ENCODE measurements at places on chromosomes 4 and X. TPM values are rescaled to one million over a fixed set of nuclear protein-coding genes. Genes with fewer than 3 reads are reported as not detected.

- peak; percentile 28 for DNase-seq
Measured at GRCh38 chr4:114807759-114808404, 209.3 kb downstream of the UGT8 start.

GRCh38 chrX:155127940-155128339 is 56.6 kb downstream of the BRCC3 start:
- DNase-seq: no peak

DNA sequence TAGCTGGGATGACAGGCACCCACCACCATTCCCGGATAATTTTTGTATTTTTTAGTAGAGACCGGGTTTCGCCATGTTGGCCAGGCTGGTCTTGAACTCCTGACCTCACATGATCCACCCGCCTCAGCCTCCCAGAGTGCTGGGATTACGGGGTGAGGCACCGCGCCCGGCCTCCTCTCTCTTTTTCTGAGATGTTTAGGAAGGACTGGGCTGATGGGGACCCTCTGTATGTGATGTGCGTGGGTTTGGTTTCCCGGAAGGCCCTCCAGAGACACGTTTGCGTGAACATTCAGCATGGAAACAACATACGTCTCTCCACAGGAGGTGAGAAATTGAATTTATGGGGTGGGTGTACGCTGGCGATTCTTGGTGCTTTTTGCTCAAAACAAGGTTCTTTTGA is 18.6 kb downstream of the SHOX start:
- no peak for DNase-seq

The CT55 gene
- total RNA-seq: not detected

The TIGD4 gene
- 0.11 TPM for total RNA-seq

The NDNF gene
- not detected for total RNA-seq

The POU4F2 gene
- not detected for total RNA-seq

The CXCL10 gene
- not detected for total RNA-seq

The LAS1L gene
- 55.3 TPM for total RNA-seq

The NEUROG2 gene
- total RNA-seq: not detected

The UCP1 gene
- total RNA-seq: not detected

GRCh38 chr4:102780476-102781144 is 19.8 kb upstream of the MANBA start:
- no peak for DNase-seq
